ENCODE measurements at places on chromosomes 3 and 15.
A peak's percentile ranks its signal among the peaks of the same experiment; 100 is the strongest.

DNA sequence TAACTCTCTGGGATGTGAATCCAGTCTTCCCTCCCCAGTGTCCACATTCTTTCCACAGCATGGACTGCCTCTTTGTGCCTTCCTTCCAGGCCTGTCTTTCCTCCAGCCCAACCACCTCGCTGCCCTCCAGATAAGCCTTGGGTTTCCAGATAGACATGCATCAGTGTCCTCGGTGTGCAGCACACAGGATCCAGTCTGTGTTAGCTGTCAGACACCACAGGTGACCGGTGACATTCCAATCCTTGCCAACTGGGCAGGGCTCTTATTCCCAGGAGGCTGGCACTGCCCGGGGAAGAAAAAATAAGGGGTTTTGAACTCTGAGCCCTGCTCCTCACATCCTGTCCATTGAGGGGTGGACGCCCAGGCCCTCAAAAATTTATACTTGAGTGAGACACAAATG is 6.0 kb upstream of the SLC6A1 start:
- DNase-seq = no peak

GRCh38 chr3:58207954-58208353 is 2.8 kb downstream of the DNASE1L3 start:
- DNase-seq = no peak

GRCh38 chr3:138938877-138939560 is 7.9 kb downstream of the FOXL2 start:
- no peak for DNase-seq

DNA sequence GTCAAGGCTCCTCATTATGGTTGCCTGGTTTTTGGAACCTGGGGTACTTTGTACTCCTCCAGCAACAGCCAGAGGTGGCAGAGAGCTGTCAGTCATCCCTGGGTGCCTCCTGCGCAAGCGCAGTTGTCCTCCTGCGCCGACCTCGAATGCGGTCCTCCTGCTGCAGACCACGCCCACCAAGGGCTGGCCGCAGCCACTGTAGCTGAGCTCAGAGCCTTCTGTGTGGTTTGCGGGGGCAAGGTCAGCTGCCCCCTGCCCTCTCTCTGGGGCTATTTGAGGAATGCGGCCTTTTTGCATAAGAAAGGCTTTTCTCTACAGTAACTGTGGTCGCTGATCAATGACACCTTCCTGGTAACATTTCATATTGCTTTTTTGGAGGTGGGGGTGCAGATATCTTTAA is 131.3 kb upstream of the SNRPN start:
- DNase-seq = no peak

GRCh38 chr3:134337511-134338200 is 36.6 kb downstream of the AMOTL2 start:
- no peak for DNase-seq

GRCh38 chr3:82002491-82002890 is 241.0 kb upstream of the GBE1 start:
- DNase-seq = no peak

- peak; percentile 77 for DNase-seq
Measured at GRCh38 chr3:189304465-189305351, 132.9 kb downstream of the TPRG1 start.

- no peak for DNase-seq
Measured at GRCh38 chr3:185792955-185793354, 31.9 kb downstream of the IGF2BP2 start.

DNA sequence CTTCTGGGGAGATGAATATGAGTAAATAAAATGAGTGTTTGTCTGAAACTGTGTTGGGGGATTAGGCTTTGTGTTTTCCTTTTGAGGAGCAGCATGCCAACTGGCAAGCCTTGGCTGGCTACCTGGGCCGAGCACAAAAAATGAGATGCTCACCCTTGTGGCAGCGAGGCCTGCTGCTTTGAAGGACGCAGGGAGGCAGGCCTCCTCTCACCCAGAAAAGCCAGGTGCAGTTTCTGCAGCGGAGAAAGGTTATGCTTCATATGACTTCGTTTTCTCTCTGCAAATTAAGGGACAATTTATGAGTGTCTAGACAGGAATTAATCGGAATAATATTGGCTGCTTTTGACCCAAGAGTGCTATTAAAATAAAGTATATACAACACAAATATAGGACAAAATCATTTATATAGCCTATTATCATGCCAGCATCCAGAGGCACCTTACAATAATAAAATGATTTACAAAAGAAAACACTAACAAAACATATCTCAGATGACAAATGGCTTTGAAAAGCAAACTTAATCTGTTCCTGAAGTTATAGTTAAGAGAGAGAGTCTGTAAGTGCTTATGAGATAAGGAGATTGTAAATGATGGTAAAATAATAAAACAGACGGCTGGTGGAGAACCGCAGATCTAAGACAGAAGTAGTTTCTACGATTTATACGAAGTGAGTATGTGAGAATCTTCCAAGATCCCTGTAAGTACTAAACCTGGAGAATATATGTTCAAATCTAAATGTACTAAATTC is 682.8 kb upstream of the NR2F2 start:
- DNase-seq = no peak

- DNase-seq = no peak
Measured at GRCh38 chr15:100692246-100692645, 89.9 kb downstream of the ASB7 start.

- no peak for DNase-seq
Measured at GRCh38 chr15:40789119-40789518, 17.8 kb upstream of the ZFYVE19 start.

- DNase-seq = no peak
Measured at GRCh38 chr3:61954097-61954540, 392.7 kb downstream of the PTPRG start.

GRCh38 chr15:84759018-84759417 is 10.6 kb downstream of the ZNF592 start:
- DNase-seq = no peak

GRCh38 chr15:31571676-31572075 is 245.0 kb downstream of the KLF13 start:
- DNase-seq = no peak

DNA sequence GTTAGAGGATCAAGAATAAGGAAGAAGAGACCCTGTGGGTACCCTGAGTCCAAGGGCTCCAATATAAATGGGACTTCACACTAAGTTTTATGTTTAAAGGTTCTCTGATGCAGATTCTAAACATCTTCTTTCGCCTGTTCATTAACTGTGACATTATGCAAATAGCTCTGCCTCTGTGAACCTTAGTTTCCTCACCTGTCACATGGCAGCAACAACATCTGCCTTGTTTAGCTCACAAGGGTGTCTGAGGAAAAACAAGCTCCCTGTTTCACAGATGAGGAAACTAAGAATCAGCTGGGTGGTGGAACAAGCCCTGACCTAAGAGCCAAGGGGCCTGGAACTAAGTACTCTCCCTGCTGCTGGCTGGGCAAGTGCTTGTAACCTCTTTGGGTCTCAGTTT is 40.8 kb downstream of the GOLGA6L1 start:
- DNase-seq = no peak

- DNase-seq = no peak
Measured at GRCh38 chr3:187705164-187705563, 2.8 kb upstream of the RTP2 start.

- DNase-seq = no peak
Measured at GRCh38 chr15:82710208-82710555, 507 bp upstream of the AP3B2 start.

DNA sequence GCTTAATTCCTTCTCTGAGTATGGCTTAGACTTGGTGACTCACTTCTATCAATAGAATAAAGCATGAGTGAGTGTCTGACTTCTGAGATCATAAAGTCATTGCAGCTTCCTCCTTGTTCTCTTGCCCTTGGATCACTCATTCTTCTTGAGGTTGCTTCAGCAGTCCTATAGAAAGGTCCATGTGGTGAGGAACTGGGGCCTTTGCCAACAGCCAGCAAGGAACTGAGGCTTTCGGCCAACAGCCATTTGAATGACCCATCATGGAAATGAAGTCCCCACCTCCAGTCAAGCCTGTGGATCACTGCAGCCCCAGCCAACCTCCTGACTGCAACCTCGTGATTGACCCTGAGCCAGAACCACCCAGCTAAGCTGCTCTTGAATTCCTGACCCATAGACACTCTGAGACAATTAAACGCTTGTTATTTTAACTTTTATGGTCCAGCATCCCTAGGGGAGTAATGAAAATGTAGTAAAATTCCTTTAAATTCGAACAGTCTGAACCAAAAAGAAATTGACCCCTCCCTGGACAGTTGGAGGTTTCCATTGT is 84.5 kb downstream of the WDR76 start:
- DNase-seq = no peak
